ENCODE measurements at places on chromosomes 7 and 10. TPM values are rescaled to one million over a fixed set of nuclear protein-coding genes. Genes with fewer than 3 reads are reported as not detected.
A peak's percentile ranks its signal among the peaks of the same experiment; 100 is the strongest.

DNA sequence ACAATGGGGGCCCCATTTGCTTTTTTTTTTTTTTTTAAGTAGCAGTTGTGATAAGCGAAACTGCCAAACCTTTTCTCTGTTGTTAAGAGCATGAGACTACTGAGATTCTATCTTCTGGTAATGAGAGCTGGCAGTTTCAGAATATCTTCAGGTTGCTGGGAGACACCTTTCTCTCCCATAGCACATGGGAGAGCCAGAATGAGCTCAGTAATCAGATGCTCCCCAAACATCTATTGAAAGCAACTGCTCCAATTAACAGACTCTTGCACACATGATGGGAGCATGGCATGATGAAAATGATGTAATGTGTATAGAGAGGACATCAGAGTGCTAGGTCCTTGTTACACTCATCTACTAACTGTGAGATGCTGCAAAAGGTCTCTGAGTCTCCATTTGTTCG, 18.8 kb downstream of the MYO3A start:
- no peak for DNase-seq

GRCh38 chr7:84237533-84238173, 43.1 kb upstream of the SEMA3A start:
- DNase-seq, result peak; percentile 67

GRCh38 chr10:1526436-1527055, 210.8 kb downstream of the ADARB2 start:
- DNase-seq, result no peak

GRCh38 chr10:51257511-51258248, 183.4 kb downstream of the PRKG1 start:
- DNase-seq, result no peak

- no peak for DNase-seq
These were observed 69.0 kb downstream of the DKK1 start for GRCh38 chr10:52383088-52383487.

- no peak for DNase-seq
These were observed 138.6 kb downstream of the LHPP start for GRCh38 chr10:124600051-124600880.

DNA sequence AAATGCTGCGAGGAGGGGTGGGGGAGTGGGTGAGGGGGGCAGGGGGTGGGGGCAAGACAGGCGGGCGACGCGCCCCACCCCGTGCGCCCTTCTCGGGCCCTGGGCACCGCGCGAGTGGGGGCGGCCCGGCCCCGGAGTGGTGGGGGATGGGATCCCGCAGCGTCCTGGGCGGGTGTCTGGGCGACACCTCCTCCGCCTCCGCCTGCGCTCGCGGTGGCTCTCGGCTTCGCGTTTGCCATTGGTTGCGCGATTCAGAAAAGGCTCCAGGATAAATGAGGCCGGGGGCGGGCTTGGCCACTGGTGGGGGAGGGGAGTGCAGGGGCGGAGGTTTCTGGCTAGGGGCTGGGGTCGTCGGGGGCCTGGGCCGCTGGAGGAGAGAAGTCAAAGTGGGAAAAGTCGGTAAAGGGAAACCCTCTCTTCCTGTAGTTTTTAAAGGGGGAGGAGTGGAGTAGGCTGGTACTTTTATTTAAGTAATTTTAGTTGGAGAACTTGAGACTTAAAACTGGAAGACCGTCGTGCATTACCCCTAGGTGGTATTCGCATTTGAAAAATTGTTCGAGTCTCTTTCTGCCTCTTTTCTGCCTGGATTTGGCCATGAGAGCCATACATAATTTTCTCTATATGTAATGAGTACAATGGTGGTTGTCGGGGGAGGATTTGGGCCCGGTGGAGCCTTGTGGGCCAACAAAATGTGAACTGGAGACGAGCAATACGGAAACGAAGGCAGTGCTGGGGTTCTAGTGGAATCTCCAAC, 992 bp upstream of the IGF2BP3 start:
- no peak for DNase-seq

GRCh38 chr7:15557686-15558085, 4.1 kb downstream of the AGMO start:
- no peak for DNase-seq

DNA sequence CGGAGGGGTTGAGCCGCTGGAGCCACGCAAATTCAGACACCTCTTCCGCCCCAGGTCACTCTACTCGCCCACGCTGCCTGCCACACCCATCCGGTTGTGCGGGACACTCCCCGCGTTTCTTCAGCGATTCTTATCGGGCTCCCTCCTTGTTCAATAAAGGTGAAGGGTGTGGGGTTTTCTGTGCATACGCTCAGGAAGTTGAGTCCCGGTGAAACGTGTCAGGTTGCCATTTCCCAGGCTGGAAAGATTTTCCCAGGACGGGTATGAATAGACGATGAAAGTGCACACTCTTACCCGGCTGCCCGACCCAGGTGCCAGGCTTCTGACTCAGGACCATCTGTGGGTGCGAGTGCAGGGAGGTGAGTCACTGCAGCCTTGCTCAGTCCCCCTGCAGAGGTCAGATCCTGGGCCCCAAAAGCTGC, 22.0 kb downstream of the KLF6 start:
- DNase-seq, result no peak

GRCh38 chr7:148699782-148700629, 1.3 kb downstream of the CUL1 start:
- peak; percentile 19 for DNase-seq

- DNase-seq, result no peak
These were observed 738 bp downstream of the POM121 start for GRCh38 chr7:72925546-72926120.

DNA sequence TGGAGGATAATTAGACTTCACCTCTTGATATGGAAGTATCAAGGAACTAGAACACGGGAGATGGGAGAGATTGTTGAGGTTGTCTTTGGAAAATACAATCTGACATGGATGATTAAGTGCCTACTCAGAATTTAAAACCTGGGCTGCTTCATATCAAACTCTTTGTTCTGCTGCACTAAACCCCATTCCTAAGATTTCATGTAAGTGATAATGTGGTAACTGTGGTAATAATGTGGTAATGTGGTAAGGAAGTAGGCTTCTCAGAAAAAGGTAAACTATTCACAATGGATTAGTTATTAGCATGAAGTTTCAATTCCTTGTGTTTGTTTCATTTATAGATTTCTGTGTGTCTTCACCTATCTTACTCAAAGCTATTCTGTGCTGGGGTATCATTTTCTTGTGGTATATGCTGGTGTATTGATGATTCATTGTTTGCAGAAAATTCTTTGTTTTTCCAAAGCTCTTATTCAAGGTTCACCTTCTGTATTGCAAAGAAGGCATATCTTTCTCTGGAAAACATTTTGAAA, 129.9 kb upstream of the TAC1 start:
- no peak for DNase-seq

- DNase-seq, result no peak
These were observed 51.2 kb downstream of the NPTX2 start for GRCh38 chr7:98668255-98668654.

- DNase-seq, result no peak
These were observed 67.7 kb downstream of the BRAF start for GRCh38 chr7:140857048-140857447.

- no peak for DNase-seq
These were observed 51.2 kb upstream of the ABI1 start for GRCh38 chr10:26911811-26912461.

GRCh38 chr7:5773661-5774086, 7.8 kb downstream of the RNF216 start:
- peak; percentile 41 for DNase-seq

- no peak for DNase-seq
These were observed 183.4 kb downstream of the ELFN1 start for GRCh38 chr7:1853431-1853985.

DNA sequence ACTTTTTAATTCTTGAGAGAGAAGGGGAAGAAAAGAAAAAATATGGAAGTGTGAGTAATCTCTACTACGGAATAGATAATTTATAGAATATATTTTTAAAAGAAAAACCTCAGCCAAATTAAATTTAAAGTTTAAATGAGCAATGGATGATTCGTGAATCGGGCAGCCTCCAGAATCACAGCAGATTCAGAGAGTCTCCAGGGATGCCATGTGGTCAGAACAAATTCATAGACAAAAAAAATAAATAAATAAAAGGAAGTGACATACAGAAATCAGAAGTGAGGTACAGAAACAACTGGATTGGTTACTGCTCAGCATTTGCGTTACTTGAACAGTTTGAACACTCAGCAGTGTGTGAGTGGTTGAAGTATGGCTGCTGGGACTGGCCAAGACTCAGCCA, 53.0 kb downstream of the PHYHIPL start:
- no peak for DNase-seq

GRCh38 chr10:19332304-19332703, 283.7 kb downstream of the MALRD1 start:
- no peak for DNase-seq

DNA sequence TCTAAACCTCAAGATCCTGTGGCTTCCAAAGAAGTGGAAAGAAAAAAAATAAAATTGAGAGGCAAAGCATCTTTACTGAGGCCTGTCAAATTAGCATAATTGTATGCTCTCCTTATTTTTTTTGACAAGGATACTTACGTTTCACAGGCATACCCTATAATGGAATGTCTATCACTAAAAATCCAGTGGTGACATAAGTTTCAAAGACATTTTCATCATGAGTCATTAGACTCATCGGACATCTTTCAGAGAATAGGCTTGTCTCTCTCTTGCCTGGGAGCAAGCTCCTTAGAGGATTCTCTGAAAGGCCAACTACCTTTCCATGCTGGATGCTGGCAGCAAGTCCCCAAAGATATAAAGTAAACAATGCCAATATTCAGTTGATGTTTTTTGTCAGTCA, 380.7 kb upstream of the STEAP1 start:
- DNase-seq, result no peak

DNA sequence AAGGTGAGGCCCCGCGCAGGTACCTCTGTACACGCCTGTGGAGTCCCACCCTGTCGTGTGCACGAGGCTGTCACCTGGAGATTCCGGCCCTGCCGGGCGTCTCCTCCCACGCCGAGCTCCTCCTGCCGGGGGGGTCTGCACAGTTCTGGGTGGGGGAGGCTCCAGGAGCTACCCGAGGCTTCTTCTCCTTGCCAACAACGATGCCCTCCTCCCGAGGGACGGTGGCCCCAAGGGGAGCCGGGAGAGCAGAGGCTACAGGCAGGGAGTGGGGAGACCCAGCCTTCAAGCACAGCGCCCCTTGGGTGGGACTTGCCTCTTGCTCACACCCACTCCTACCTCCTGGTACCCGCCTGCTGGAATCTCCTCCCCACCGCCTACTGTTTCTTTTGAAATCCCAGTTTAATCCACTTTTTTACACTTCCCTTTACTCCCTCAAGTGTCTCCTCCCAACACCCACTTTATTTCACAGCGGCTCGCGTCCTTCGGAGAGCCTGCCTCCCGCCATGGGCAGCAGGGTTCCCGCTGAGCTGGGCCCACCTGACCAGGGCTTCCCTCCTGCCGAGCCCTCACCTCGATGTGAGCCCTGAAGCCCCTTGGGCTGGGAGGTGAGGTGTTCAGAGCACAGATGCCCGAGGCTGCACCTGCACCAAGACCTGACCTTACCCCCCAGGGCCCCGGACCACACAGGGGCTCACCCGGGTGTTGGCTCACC, 338.1 kb downstream of the DNAJB6 start:
- no peak for DNase-seq

DNA sequence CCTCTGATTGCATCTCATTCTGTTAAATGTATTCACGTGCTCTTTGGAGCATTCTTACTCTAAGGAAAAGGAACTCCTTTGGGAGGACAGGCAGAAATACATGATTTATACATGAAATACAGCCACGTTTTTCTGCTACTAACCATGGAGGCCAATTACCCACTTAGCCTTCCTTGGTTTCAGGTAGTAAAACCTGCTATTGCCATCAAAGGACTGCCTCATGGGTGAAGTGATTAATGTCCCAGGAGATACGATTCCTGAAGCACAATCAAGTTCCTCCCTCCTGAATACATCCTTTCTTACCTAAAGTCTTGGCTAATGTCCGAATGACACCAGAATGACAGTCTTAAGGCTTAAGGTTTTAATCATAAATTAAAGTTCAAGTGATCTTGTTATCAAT, 58.5 kb upstream of the PIK3CG start:
- DNase-seq, result no peak

- DNase-seq, result no peak
These were observed 144.5 kb downstream of the RNF216 start for GRCh38 chr7:5636914-5637313.

SH2D4B gene
- polyA plus RNA-seq, result not detected

KLHDC10 gene
- polyA plus RNA-seq, result 2.9 TPM

LDB3 gene
- polyA plus RNA-seq, result not detected

ATP6V0A4 gene
- polyA plus RNA-seq, result not detected

BHLHA15 gene
- not detected for polyA plus RNA-seq

MLXIPL gene
- 0.23 TPM for polyA plus RNA-seq

TET1 gene
- polyA plus RNA-seq, result 0.01 TPM

NHLRC2 gene
- 1.3 TPM for polyA plus RNA-seq

GRID2IP gene
- not detected for polyA plus RNA-seq

MEST gene
- 1.1 TPM for polyA plus RNA-seq

SLC26A3 gene
- not detected for polyA plus RNA-seq
